ENCODE measurements at places on chromosomes 4 and X.

GRCh38 chrX:115968436-115969252 is 201.9 kb upstream of the AGTR2 start:
- DNase-seq: peak; percentile 17

- no peak for DNase-seq
Measured at GRCh38 chr4:168501407-168501806, 4.6 kb downstream of the PALLD start.

DNA sequence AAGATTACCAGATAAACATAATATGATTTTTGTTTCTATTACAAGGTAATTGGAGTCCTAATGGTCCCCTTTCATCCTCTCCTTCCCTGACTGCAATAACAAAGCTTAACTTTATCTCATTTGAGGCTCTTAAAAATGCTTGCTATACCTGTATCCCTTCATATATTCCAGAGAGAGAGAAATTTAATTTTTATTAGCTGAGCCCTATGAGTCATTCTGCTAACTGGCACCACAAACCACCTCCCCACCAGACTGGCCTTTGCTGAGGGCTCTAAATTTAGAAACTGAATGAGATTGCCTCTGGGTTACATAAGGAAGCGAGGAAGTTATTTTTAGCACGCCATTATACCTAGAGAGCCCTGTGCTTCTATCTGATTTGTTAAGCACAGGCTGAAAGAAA is 27.4 kb downstream of the CBLL2 start:
- DNase-seq: no peak

- no peak for DNase-seq
Measured at GRCh38 chr4:39834269-39834668, 136.3 kb downstream of the UBE2K start.

DNA sequence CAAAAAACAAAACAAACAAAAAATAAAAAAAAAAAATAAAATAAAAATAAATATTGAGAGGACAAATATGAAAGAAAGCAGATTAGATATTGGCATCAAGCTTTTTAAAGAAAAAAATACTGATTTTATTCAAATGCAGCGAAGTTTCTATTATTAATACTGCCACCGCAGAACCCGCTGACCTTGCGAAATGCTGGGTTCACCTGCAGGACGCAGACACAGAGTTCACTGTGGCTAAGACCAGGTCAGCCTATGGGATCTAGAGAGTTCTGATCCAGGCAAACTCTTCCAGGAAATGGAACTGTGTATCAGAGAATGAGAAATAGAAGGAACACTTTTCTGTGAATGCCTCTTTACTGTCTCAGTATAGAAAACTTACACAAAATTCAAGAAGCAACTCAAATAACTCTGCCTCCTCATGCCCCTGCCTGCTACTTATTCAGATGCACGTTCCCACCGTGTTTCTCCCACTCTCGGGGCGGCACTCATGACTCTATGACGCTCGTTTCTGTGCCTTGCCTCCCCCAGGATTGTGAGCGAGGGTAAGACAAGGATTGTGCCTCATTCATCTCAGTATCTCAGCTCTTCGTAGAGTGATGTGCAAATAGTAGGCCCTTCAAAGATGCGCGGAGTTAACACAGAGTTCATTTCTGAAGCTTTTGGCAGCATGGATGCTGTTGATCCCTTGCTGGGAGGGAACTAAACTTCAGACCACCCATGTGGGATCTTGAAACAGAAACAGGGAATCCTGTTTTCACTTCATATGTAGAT is 44.1 kb upstream of the TLR3 start:
- no peak for DNase-seq

GRCh38 chrX:12929701-12930100 is 23.3 kb downstream of the TLR8 start:
- no peak for DNase-seq

DNA sequence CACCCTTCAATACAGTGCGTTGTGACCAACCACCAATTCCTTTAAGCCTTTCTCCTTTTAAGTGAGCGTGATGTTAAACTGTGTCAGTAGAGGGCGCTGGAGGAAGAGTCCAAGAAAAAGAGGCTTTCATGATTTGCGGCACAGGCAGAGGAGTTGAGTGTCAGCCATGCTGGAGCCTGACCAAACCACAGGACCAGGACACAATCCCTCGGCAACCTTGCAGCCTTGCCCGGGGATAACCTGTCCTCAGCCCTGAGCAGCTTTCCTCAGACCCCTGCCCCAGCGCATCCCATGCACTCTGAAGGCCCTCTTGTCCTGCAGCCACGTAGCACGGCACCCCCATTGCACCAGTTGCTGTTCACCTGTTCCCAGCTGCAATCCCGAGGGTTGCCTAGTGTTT is 53.5 kb upstream of the SMIM31 start:
- no peak for DNase-seq

DNA sequence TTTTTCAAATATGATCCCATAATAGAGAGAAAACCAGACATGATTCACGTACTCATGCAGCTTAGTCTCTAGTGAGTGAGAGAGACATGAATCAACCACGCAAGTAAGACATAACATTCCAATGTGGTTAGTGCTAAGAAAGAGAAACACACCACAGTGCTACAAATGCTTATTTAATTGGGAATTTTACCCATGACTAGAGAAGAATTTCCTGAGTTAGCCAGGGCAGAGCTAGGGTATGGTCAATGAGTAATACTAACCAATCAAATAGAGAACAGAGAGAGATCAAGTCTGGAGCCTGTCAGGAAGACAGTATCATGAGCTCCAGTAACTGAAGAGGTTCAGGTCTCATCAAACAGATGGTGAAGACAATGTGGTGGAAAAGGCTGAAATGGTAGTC is 495.2 kb downstream of the PDGFC start:
- DNase-seq: no peak

- DNase-seq: no peak
Measured at GRCh38 chr4:158783785-158784184, 15.0 kb downstream of the FNIP2 start.

DNA sequence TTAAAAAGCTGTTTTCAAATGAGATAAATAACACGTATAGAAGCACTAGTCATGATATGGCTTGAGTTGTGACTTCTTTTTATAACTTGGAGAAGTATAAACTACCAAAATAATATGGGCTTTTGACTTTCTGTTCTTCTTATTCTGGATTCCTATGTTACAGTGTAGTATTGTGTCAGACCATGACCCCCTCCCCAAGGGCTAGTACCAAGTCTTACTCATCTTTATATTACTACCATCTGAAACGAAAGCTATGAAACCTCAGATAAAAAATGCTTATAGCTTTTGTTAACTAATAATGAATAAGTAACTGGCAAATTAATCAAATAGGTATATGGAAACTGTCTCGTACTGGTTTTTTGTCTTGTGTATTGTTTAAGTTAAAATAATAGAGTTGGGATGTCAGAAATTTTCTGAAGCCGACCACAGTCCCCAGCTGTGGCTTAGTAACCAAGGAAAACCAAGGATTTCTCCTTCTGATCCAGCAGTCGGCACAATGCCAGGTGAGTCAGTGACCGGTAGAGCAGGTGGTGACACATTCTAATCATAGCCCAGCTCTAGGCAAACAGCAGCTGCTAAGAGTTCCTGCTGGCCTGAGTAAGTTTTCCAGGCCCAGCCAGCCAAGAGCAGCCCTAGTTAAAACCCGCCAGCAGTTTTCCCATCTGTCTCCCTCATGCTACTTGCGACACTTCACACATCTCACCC is 163.3 kb upstream of the PRDX4 start:
- no peak for DNase-seq

DNA sequence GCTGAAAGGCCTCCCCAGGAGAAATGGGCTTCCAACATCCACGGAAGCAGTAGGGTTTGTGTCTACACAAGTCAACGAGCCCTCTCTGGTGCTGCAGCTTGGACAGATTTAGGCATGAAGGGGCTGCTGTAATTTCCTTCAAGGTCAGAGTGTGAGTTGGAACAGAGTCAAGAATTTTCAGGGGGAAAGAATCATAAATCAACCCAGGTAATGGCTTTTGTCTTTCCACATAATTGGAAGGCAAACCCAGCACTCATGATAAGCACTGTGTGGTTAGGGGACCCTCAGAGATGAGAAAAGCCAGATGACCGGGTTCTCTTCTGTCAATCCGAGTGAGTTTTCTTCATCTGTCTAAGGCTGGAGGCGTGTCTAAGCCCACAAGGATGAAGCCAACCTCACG is 78.6 kb upstream of the MXRA5 start:
- DNase-seq: no peak

GRCh38 chrX:135973025-135973547 is 702 bp downstream of the MMGT1 start:
- DNase-seq: no peak

- no peak for DNase-seq
Measured at GRCh38 chr4:84051089-84051488, 448.0 kb downstream of the NKX6-1 start.

- no peak for DNase-seq
Measured at GRCh38 chr4:116321471-116321870, 763.9 kb downstream of the TRAM1L1 start.

- DNase-seq: peak; percentile 3
Measured at GRCh38 chrX:46381630-46382029, 163.6 kb downstream of the ZNF674 start.

DNA sequence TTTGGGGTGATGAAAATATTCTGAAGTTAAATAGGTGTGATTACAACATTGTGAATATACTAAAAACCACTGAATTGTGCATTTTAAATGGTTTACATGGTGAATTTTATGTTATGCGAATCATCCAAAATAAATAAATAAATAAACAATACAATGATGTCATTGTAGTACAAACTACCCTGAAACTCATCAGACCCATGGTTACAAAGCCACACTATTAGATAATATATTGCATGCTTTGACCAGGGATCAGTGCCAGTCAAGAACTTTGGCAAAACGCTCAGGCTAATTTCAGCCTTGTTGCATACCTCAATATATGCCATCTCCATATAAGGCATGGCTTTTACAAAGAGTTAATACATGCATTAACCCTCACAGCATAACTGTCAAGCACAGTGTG is 45.5 kb upstream of the XIAP start:
- DNase-seq: no peak

DNA sequence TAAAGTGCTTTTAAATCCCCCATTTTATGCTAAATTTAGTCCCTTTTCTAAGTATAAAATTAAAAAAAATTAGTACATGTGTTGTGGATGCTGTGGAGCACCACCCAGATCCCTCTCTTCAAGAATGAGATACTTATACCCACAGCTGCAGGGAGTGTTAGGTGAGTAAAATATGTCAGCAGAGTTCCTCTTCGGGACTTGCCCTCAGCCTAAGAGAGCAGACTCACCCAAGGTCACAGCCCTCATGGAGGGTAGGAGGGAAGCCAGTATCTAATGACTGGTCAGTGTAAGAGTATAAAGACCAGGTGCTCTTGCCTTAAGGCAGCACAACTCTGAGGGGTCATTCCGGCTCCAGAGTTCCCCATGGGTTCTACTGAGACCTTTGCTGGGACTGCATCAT is 88.5 kb downstream of the REELD1 start:
- DNase-seq: no peak

DNA sequence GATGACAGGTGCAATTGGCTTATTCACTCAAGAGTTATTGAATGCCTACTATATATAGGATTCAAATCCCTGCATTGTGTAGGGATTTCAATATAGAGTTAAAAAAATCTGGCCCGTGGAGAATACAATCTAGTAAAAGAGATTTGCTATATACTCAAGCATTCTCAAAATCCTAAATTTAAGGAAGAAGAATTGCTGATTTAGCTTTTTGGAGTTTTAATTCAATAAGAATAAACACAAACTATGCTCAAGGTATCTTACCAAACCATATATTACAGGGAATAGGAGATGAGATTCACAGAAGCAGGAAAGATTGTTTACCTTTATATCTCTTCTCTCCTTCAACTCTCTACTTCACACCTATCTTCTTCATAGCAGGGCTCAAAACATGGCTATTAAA is 476.8 kb downstream of the PACRGL start:
- DNase-seq: no peak

GRCh38 chr4:186017801-186018200 is 51.2 kb upstream of the TLR3 start:
- no peak for DNase-seq

DNA sequence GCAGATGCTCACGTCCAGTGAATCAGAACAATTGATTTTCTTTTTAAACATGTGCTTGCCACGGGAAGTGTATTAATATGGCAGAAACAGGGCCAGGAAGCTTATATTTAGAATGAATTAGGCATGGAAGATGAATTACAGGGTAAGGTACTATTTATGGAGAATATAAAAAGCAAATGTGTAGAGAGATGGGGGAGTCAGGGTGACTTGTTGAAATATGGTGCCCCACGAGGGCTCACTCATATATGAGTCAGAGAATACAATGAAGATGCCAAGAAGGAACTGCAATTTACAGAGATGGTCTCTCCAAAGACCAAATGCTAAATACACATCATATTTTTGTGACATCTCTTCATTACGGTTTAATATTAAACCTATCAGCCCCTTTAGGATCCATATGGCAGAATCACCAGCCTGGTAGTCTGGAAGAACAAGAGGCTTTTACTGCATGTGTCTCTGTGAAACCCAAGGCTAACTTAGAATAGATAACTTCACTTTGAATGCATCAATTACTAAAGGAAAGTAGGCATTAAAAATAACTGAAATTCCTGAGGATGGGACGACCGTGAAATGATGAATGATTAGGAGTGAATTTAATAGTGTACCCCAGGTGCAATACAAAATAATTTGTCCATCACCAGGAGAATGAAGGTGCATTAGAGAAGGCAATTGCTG is 385.3 kb downstream of the ARHGAP24 start:
- DNase-seq: no peak

GRCh38 chr4:5566991-5567390 is 141.4 kb downstream of the EVC2 start:
- no peak for DNase-seq

GRCh38 chr4:125131891-125132680 is 182.7 kb upstream of the FAT4 start:
- DNase-seq: no peak

- DNase-seq: no peak
Measured at GRCh38 chrX:65902011-65902410, 137.9 kb downstream of the VSIG4 start.

DNA sequence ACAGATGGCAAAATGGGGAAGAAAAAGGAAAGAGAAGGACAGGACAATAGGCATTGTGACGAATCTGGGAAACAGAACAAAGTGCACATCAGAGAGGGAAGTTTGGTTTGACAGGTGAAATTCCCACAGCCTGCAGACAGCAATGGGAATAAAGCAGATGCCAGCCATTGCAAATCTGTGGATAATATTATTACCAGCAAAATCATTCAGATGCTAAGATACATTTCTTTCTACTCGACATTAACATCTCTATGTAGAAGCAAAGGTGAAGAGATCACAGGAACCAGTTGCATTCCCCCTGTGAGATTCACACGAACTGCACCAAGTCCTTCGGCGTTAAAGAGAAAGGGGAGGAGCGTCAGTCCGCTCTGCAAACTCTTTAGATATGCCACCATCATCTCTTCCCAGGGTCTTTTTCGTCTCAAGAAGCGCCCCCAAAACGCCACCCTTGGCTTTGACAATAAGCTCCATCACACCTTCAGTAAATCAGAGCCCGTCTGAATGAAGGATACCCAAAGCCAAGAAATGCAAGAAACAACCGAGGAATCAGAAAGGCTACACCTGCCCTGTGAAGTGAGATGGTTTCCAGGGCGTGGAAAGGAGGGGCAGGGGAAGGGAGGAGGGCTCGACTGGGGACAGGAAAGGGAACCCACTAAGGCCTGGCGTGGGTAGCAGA is 1.9 kb downstream of the NEUROG2 start:
- no peak for DNase-seq

- no peak for DNase-seq
Measured at GRCh38 chrX:137428766-137429591, 136.9 kb upstream of the ZIC3 start.

Data from germinal center (tissue), 1 donor.